ENCODE measurements at places on chromosomes 13 and 19. TPM values are rescaled to one million over a fixed set of nuclear protein-coding genes. Genes with fewer than 3 reads are reported as not detected.

- no peak for DNase-seq
- no peak overlapping the region for H3K4me3 ChIP-seq
- H3K27me3 ChIP-seq, result no peaks in the 10 kb centered on the region
- H3K4me1 ChIP-seq, result peaks cover 6% of the 10 kb centered on the region
- H3K27ac ChIP-seq, result no peak overlapping the region
These were observed 108.0 kb downstream of the LMO7 start for GRCh38 chr13:75744127-75744526.

DNA sequence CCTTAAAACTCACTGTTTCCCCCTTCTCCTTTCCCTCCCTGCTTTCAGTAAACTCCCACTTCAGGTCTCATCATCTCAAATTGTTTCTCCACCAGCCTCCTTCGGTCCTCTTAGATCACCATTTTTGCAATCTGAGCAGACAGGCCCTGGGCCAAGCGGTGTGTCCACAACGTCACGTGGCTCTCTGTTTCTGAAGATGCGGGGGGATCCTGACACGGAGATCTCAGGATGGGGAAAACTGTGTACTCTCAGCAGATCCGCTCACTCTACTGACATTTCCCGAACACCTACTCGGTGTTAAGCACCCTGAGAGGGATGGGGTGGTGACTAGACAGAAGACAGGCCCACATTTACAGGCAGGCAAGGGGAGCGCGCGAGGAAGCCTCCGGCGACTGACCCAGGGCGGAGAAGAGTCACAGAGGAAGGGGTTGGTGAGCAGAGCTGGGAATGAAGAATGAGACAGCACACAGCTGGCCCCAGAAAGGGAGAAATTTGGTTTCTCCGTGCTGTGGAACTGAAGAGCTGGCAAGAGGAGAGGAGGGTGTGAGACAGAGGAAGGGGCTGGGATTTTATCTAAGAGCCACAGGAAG, 38.8 kb downstream of the SERP2 start:
- no peak for DNase-seq
- H3K27me3 ChIP-seq, result peaks cover 5% of the 10 kb centered on the region
- no peak overlapping the region for H3K27ac ChIP-seq
- H3K4me1 ChIP-seq, result peaks cover 7% of the 10 kb centered on the region
- no peaks in the 10 kb centered on the region for H3K36me3 ChIP-seq

DNA sequence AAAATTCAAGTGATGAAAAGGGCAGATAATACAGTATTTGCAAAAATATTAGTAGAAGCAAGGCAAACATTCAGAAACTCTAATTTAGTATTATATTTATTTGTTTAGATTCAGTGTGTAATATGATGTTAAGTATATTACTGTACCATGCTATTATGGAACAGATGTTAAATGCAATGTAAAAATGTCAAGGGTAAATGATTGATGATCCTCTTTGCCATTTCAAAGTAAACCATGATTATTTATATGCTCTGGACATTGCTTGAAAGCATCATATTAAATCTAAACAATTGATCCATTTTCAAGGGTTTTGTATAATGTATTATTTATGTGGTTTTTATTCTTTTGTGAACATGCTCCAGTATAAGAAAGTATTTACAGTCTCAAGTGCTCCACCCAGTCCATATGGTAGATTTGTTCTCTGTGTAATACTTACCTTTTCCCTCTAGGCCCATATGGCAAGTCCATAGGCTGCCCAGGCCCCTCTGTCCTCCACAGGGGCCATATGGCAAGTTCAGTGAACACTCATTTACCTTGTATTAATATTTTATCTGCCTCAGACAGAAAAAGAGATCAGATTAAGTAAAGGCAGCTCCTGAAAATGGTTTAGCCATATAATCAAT, 353.5 kb downstream of the DACH1 start:
- H3K27ac ChIP-seq, result no peak overlapping the region
- no peak for DNase-seq
- H3K36me3 ChIP-seq, result no peaks in the 10 kb centered on the region

The EHD2 gene
- polyA plus RNA-seq, result 181 TPM

The CGB3 gene
- not detected for polyA plus RNA-seq

Data from IMR-90 (cell line).